ENCODE measurements at places on chromosomes 5 and 9.

- DNase-seq: no peak
Measured at GRCh38 chr9:96167011-96167410, 135.0 kb downstream of the HSD17B3 start.

- DNase-seq: no peak
Measured at GRCh38 chr5:117800261-117800660, 1188.1 kb downstream of the DTWD2 start.

- no peak for DNase-seq
Measured at GRCh38 chr5:132774406-132774805, 2.6 kb downstream of the SEPTIN8 start.

GRCh38 chr9:110809038-110809595, 140.5 kb downstream of the MUSK start:
- DNase-seq: no peak

DNA sequence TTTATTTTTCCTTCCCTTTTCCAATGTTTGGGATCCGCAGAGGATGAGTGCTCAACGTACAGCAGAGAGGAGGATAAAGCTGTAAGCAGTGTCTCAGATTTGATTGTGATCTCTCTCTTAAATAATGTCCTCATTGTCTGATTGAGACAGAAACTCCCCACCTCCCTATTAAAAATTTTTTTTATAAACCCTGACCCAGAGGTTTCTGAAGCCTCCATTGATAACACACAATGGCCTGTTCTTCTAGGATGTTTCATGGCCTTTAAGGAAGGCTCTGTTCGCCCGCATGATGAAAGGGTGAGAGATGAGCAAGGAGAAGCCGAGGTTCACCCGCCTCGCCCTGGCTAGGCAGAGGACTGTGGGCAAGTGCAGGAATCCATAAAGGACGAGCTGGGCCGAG, 138.2 kb upstream of the GAS1 start:
- no peak for DNase-seq

- DNase-seq: no peak
Measured at GRCh38 chr5:79206541-79206940, 29.4 kb upstream of the JMY start.

DNA sequence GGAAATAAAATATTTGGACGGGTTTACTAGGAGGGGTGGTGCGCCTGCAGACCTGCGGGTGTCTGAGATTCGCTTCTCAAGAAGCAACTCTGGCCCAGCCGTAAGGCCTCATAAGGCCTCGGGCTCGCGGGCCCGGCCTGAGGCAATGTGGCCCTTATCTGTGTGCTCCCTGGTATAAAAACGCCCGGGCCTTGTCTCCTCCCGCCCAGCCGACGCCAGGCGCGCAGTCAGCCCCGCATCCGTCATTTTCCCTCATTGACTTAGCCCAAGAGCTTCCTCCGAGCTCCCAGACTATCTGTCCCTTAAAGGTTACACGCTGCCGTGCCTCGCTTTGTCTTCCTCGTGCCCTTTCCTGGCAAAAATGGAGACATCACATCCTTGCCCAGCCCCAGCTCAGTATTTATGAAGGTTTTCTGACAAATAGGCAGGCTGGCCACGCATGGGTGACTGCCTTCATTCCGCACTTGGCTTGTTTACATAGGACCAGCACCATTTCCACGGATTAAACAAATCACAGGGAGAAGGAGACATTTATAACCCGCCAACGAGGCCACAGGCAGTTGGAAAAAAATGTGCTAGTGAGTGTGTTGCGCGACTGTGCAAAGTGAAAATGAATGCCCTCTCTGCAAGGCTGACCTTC, 74.5 kb upstream of the TBCA start:
- no peak for DNase-seq

Measured in globus pallidus (tissue), 1 donor.